ENCODE measurements at places on chromosomes 2 and 18.

- DNase-seq, result no peak
Measured at GRCh38 chr18:45213040-45213333, 402.3 kb upstream of the SLC14A2 start.

DNA sequence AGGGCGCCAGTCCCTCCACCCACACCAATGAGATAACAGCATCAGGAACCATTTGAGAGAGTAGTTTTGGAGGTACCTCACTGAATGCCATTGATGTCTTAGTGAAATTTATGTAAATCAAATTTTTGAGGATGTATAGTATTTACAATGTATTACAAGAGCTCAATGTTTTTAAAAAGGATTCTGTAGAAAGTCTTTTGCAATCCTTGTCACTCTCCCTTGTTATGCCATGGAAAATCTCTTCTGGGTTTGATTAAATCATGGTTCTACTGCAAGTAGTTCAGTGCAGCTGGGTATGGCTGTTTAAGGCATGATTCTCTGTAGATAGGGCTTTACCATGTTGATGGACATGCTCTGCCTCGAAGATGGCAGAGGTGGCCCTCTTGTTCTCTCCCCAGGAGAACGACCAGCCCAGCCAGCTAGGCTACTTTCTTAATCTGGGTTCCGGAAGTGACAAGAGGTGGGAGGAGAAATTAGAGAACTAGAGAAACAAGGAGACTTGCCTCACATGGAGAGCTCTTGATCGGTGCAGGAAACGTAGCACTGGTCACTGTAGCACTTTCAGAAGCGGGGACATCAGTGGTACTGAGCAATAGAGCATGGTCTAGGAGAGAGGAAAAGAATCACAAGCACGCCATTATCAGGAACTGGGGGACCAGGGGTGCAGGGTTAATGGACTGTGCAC, 202.7 kb downstream of the CLIP4 start:
- DNase-seq, result no peak

GRCh38 chr2:226622484-226622883, 177.1 kb downstream of the IRS1 start:
- no peak for DNase-seq

- DNase-seq, result no peak
Measured at GRCh38 chr2:143697744-143698143, 568.5 kb downstream of the ARHGAP15 start.

- DNase-seq, result no peak
Measured at GRCh38 chr2:16700551-16701259, 35.1 kb upstream of the CYRIA start.

DNA sequence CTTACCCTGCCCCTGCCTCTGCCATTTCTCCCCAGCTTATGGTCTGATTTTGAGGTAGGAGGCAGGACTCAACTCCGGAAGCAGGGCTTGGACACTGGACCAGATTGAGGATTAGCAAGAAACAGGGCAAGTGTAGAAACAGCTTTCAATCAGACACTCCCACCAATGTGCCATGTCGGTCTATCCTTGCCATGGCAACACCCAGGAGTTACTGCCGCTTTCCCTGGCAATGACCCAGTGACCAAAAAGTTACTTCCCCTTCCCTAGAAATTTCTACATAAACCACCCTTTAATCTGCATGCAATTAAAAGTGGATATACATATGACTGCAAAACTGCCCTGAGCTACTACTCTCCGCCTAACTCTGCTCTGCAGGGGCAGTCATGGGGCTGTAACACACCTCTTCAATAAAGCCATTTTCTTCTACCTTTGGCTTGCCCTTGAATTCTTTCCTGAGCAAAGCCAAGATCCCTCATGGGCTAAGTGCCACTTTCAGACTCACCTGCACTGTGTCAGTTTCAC, 156.7 kb downstream of the LPIN1 start:
- DNase-seq, result no peak

- DNase-seq, result no peak
Measured at GRCh38 chr2:55431982-55432627, 12.4 kb upstream of the CCDC88A start.

- DNase-seq, result no peak
Measured at GRCh38 chr2:160741815-160742214, 248.2 kb upstream of the RBMS1 start.

DNA sequence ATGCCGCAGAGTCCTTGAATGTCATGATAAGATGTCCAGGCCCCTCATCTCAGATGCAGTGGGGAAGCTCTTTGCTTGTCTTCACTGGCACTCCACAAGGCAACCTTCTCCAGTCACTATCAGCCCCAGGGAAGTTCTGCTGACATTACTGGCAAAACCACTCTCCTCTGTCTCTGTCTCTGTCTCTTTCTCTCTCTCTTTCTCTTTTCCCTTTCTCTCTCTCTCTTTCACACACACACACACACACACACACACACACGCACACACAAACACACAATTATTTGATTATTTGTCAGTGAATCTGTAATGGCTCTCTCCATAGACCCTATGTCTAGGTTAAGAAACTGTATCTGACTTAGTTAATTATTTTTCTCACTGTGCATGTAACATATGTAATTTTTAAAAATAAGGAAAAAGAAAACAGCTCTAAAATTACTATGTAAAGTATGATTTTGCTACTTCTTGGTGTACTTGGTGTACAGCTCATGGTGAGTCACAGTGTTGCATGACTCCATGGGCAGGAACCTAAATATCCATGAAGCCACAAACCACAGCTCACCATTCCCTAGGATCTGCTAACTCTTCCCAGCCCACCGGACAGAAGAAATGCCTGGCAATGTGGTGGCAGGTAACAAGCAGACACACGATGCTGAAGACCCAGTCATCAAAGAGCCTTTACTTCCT, 594.9 kb upstream of the ID2 start:
- no peak for DNase-seq

GRCh38 chr2:21748501-21748900, 624.7 kb downstream of the TDRD15 start:
- DNase-seq, result no peak

- DNase-seq, result no peak
Measured at GRCh38 chr18:47985866-47986265, 55.4 kb upstream of the SMAD2 start.

Data from stimulated activated CD4-positive, alpha-beta T cell treated with anti-CD3 and anti-CD28 coated beads, Interleukin-2, amount 100 ng/mL, for 4 hours (primary cell).